ENCODE measurements at places on chromosomes 5 and 9.

- no peak for DNase-seq
Observed at GRCh38 chr9:20873240-20873865, 158.1 kb downstream of the HACD4 start.

DNA sequence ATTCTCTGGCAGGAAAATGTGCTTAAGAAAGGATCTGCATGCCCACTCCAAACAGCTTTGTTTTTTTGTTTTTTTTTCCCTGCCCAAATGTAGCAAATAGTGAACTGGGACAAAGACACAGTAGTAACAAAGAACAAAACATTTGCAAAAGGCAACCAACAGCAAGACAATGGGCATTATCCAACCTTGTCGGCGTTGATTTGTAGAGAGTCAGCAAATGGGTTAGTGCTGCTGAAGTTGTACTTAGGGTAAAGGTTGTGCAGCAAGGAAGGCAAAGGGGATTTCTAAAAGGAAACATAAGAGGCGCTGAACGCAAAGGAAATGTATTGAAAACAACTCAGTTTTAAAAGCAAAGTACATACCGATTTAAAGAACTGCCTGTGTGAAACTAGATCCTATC lies 136.2 kb downstream of the MPDZ start:
- no peak for DNase-seq

DNA sequence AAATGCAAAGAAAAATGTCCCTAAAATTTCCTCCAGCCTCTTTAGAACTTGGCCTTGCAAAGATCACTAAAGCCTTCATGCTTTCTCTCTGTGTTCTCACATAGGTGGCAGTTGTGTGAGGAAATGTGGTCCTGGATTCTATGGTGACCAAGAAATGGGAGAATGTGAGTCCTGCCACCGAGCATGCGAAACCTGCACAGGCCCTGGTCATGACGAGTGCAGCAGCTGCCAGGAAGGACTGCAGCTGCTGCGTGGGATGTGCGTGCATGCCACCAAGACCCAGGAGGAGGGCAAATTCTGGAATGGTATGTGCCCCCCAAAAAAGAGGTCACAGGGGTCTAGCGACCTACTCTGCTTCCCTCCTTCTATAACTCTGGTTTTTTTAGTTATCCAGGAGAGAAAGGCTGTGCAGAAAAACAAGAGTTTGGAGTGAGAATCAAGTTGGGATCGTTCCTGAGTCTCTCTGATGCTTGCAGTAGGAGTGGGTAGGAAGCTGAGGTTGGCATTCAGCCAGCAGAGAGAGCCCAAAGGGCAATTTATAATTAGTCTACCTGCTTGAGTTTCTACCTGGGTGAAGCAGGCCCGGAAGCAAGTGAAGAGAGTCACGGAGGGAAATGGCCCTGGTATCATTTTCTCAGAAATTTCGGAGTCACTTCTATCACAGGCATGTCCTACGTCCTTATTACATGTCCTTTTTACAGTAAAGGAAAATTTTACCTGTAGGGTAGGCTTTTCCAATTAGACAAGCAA lies 97.5 kb downstream of the RFK start:
- DNase-seq: no peak

DNA sequence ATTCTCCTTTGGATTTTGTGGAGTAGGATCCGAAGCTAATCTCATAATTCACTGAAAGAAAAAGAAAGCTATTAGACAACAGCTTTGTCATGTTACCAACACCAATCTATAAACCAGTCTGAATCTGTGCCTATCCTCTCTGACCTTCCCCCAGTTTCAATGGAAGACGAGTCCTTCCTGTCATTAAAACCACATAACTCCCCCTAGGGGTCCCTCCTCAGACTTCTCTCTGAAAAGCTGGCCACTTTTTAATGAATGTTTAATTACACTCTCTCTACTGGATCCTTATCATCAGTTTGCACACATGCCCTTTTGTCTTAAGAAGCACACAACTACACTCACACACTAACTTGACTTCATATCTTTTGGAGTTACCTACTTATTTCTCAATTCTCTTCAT lies 98.0 kb upstream of the TSLP start:
- no peak for DNase-seq

GRCh38 chr5:66551945-66552344 lies 44.2 kb upstream of the MAST4 start:
- DNase-seq: no peak
